Naive thymus-derived CD8-positive, alpha-beta T cell (primary cell): ENCODE measurements at places on chromosomes 4 and X. TPM values are rescaled to one million over a fixed set of nuclear protein-coding genes. Genes with fewer than 3 reads are reported as not detected.

Gene TEX13D
- total RNA-seq: not detected

DNA sequence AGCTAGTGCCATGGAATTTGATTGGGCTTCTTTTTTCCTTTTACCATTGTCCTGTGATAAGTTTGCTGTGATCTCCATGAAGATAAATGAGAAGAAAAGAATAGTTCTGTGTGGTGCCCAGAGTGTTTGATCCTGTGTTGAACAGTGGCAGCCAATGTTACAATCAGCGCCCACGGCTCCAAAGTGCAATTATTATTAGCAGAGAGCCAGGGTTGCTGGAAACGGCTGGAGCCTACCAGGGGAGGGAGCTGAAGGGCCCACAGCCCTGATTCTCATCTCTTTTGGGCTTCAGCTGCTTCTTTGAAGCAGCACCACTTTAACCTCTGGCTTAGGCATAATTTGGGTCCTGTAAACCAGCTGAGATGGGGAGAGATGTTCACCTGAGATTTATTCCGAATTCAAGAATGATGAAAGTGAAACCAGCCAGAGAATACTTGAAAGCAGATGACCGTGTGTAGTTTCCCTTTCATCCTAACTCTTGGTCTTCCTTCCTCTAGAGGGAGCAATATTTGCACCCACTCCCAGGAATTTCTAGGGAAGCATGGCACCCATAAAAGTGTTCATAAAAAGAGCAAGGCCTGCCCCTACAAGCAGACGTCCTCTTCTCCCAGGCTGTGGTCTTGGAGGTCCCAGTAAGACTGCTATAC is 298.3 kb downstream of the EVC2 start:
- H3K27me3 ChIP-seq: no peaks in the 10 kb centered on the region
- H3K4me3 ChIP-seq: no peak overlapping the region
- no peak for DNase-seq
- peaks cover 2% of the 10 kb centered on the region for H3K36me3 ChIP-seq

GRCh38 chrX:149630681-149631233 is 835 bp downstream of the TMEM185A start:
- peaks cover 25% of the 10 kb centered on the region for H3K4me1 ChIP-seq
- peak overlapping the region; percentile 92 for H3K4me3 ChIP-seq
- no peaks in the 10 kb centered on the region for H3K36me3 ChIP-seq
- DNase-seq: no peak

DNA sequence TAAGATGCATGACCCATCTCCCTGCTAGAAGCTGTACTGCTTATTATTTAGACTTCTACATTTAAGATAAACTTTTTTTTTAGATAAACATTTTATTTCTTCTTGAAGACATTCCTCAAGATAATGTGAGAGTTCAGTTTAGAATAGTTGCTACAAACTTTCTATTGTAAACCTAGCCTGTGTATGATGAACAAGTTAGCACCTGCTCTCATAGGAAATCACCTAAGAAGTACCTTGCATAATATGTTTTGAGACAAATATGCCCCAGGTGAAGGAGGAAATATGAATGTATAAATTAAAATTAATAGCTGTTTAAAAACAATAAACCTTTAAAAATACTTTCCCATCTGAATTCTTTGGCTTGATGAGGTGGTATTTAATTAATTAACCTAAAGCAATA is 35.6 kb downstream of the RASGEF1B start:
- H3K36me3 ChIP-seq: peaks cover 59% of the 10 kb centered on the region
- no peak for DNase-seq
- no peak overlapping the region for H3K4me3 ChIP-seq
- H3K27me3 ChIP-seq: no peaks in the 10 kb centered on the region
- H3K4me1 ChIP-seq: no peaks in the 10 kb centered on the region
- H3K27ac ChIP-seq: no peak overlapping the region

GRCh38 chrX:118221733-118222132 is 105.1 kb upstream of the KLHL13 start:
- no peaks in the 10 kb centered on the region for H3K36me3 ChIP-seq
- H3K4me1 ChIP-seq: no peaks in the 10 kb centered on the region
- no peak for DNase-seq
- H3K27me3 ChIP-seq: no peaks in the 10 kb centered on the region

Gene ERVMER34-1
- not detected for total RNA-seq

Gene DOK7
- total RNA-seq: not detected

- no peaks in the 10 kb centered on the region for H3K4me1 ChIP-seq
- H3K4me3 ChIP-seq: no peak overlapping the region
- no peak overlapping the region for H3K27ac ChIP-seq
- no peaks in the 10 kb centered on the region for H3K36me3 ChIP-seq
- H3K27me3 ChIP-seq: no peaks in the 10 kb centered on the region
These were observed 1886.4 kb upstream of the AGA start for GRCh38 chr4:179328627-179329026.

GRCh38 chr4:88522702-88523324 is 763 bp downstream of the PYURF start:
- H3K27me3 ChIP-seq: no peaks in the 10 kb centered on the region
- H3K4me3 ChIP-seq: peak overlapping the region; percentile 95
- peaks cover 31% of the 10 kb centered on the region for H3K4me1 ChIP-seq
- H3K27ac ChIP-seq: peak overlapping the region; percentile 96
- DNase-seq: no peak
- peaks cover 13% of the 10 kb centered on the region for H3K36me3 ChIP-seq

GRCh38 chr4:44479731-44480130 is 31.1 kb upstream of the KCTD8 start:
- no peak overlapping the region for H3K4me3 ChIP-seq
- no peaks in the 10 kb centered on the region for H3K4me1 ChIP-seq
- H3K27me3 ChIP-seq: no peaks in the 10 kb centered on the region
- H3K27ac ChIP-seq: no peak overlapping the region
- DNase-seq: no peak

Gene PPEF1
- total RNA-seq: 0.26 TPM

Gene DAPP1
- total RNA-seq: 12.1 TPM

Gene UGT2A1
- not detected for total RNA-seq

DNA sequence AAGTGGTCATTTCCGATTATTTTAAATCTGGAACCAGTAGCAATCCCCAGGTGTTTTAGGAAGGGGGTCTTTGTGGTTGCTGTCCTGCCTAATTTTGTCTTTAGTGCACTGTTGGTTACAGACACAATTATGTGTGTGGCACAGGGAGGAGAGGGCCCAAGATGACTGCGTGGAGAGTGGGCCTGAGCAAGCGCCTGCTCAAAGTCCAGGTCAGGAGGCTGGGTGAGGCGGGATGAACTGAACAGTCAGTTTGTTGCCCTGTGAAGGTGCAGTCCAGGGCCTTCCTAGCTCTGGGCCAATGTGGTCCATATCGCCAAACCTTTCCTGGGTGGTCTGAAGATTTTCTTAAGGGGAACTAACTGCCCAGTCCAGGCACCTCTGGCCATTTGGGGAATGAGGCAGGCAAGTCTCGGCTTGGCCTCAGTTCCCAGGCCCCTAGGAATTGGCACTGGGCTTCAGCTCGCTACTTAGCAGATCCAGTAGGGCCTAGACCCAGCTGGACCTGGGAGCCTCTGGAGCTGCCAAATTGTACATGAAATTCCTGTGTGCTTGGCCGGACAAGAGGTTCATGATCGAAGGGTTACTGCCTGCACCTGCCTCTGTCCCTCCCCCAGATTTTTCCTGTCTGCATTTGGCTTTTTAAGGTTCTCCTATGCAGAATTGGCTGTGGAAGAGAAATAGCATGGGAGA is 47.6 kb downstream of the ANAPC4 start:
- no peaks in the 10 kb centered on the region for H3K36me3 ChIP-seq
- no peak for DNase-seq
- H3K4me3 ChIP-seq: no peak overlapping the region
- H3K27me3 ChIP-seq: no peaks in the 10 kb centered on the region
- peak overlapping the region; percentile 22 for H3K27ac ChIP-seq

- H3K4me3 ChIP-seq: no peak overlapping the region
- no peak for DNase-seq
- peaks cover 6% of the 10 kb centered on the region for H3K27me3 ChIP-seq
- no peaks in the 10 kb centered on the region for H3K36me3 ChIP-seq
- H3K4me1 ChIP-seq: no peaks in the 10 kb centered on the region
These were observed 38.6 kb downstream of the UNC5C start for GRCh38 chr4:95510145-95510544.

Gene HTR2C
- total RNA-seq: not detected

- H3K27me3 ChIP-seq: no peaks in the 10 kb centered on the region
- no peaks in the 10 kb centered on the region for H3K36me3 ChIP-seq
- H3K4me3 ChIP-seq: no peak overlapping the region
- H3K4me1 ChIP-seq: no peaks in the 10 kb centered on the region
- no peak overlapping the region for H3K27ac ChIP-seq
These were observed 154.6 kb downstream of the ATOH1 start for GRCh38 chr4:93983140-93983539.

Gene FAM236D
- total RNA-seq: not detected

DNA sequence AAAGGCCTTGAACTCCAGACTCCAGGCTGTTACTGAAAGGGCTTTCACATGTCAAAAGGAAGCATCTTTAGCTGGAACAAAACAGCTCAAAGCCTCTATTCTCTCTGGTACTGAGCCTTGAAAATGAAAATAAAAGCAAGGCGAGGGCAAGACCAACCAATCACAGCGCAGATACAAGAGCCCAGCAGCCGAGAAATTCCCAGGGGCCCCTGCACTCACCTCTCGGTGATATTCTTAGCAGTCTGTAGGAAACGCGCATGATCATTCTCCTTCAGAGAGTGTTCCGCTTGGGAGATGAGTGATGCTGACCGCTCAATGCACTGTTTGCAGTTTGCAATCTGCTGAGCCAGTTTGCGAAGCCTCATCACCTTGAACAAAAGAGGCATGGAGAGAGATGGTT is 138.1 kb downstream of the MID1 start:
- no peak overlapping the region for H3K27ac ChIP-seq
- H3K36me3 ChIP-seq: no peaks in the 10 kb centered on the region
- H3K4me1 ChIP-seq: no peaks in the 10 kb centered on the region
- DNase-seq: no peak
- no peak overlapping the region for H3K4me3 ChIP-seq

DNA sequence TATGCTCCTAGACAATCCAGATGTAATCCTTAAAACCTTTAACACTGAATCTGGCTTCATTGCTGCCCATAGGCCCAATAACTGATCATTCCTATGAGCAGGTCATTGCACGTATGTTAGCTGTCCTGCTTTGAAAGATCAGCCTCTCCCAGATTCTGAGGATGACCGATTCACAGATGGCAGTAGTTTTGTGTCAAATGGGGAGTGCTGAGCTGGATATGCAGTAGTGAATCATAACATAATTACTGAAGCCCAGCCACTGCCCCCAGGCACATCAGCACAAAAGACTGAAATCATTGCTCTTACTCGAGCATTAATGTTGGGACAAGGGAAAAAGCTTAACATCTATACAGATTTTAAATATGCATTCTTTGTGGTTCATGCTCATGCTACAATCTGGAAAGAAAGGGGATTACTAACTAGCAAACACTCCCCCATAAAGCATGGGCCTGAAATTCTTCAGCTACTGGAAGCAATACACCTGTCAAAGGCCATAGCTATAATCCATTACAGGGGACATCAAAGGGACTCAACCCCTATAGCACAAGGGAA is 16.4 kb upstream of the ZNF280C start:
- no peaks in the 10 kb centered on the region for H3K27me3 ChIP-seq
- no peaks in the 10 kb centered on the region for H3K4me1 ChIP-seq
- H3K4me3 ChIP-seq: no peak overlapping the region
- no peaks in the 10 kb centered on the region for H3K36me3 ChIP-seq

Gene DIAPH2
- 6.1 TPM for total RNA-seq

Gene FGB
- total RNA-seq: not detected

- no peaks in the 10 kb centered on the region for H3K27me3 ChIP-seq
- peak overlapping the region; percentile 38 for H3K4me3 ChIP-seq
- peaks cover 50% of the 10 kb centered on the region for H3K4me1 ChIP-seq
- DNase-seq: peak; percentile 12
- H3K36me3 ChIP-seq: no peaks in the 10 kb centered on the region
- peak overlapping the region; percentile 80 for H3K27ac ChIP-seq
These were observed 14.4 kb downstream of the VGLL1 start for GRCh38 chrX:136546371-136546781.

- H3K36me3 ChIP-seq: no peaks in the 10 kb centered on the region
- H3K27ac ChIP-seq: no peak overlapping the region
- H3K4me3 ChIP-seq: no peak overlapping the region
- no peaks in the 10 kb centered on the region for H3K27me3 ChIP-seq
These were observed 343.7 kb upstream of the PPP1R2C start for GRCh38 chrX:43121637-43122036.

GRCh38 chrX:55142206-55142918 is 53.5 kb downstream of the PAGE2 start:
- no peak overlapping the region for H3K27ac ChIP-seq
- no peaks in the 10 kb centered on the region for H3K27me3 ChIP-seq
- DNase-seq: no peak
- H3K4me3 ChIP-seq: no peak overlapping the region
- no peaks in the 10 kb centered on the region for H3K4me1 ChIP-seq

- no peaks in the 10 kb centered on the region for H3K4me1 ChIP-seq
- H3K36me3 ChIP-seq: no peaks in the 10 kb centered on the region
- peaks cover 5% of the 10 kb centered on the region for H3K27me3 ChIP-seq
- no peak for DNase-seq
These were observed 151.8 kb downstream of the SLC7A11 start for GRCh38 chr4:138090150-138090917.

Gene MAGEB1
- total RNA-seq: not detected

Gene PSAPL1
- total RNA-seq: not detected

- no peaks in the 10 kb centered on the region for H3K36me3 ChIP-seq
- no peaks in the 10 kb centered on the region for H3K27me3 ChIP-seq
- H3K4me1 ChIP-seq: no peaks in the 10 kb centered on the region
- no peak overlapping the region for H3K4me3 ChIP-seq
- no peak overlapping the region for H3K27ac ChIP-seq
These were observed 134.1 kb downstream of the KLHL34 start for GRCh38 chrX:21524008-21524407.

- no peaks in the 10 kb centered on the region for H3K4me1 ChIP-seq
- peaks cover 11% of the 10 kb centered on the region for H3K27me3 ChIP-seq
- DNase-seq: no peak
- H3K27ac ChIP-seq: no peak overlapping the region
- no peaks in the 10 kb centered on the region for H3K36me3 ChIP-seq
These were observed 21.4 kb upstream of the SEL1L3 start for GRCh38 chr4:25884031-25884782.

GRCh38 chr4:3791910-3792542 is 25.8 kb downstream of the ADRA2C start:
- DNase-seq: no peak
- H3K27me3 ChIP-seq: peaks cover 2% of the 10 kb centered on the region
- no peak overlapping the region for H3K4me3 ChIP-seq

Gene AFP
- total RNA-seq: not detected

DNA sequence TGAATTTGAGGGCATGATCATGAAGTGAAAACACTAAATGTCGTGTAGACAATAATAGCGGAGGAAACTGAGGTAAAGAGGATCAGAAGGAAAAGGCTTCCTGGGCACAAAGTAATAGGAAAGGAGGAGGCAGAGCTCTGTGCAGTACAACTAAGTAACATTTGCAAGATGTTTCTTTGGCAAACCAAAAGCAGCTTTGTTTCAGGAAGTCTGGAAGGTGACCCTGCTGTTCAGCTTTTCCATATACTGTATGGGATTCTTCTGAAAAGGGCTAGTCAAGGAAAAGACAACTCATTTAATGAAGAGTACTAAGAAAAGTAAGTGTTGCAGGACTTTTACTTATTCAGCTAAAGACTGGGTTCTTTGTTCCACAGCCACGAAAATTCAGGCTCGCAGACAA is 463.1 kb downstream of the PCDH7 start:
- H3K27me3 ChIP-seq: no peaks in the 10 kb centered on the region
- H3K36me3 ChIP-seq: no peaks in the 10 kb centered on the region

GRCh38 chr4:38523524-38524448 is 140.2 kb upstream of the KLF3 start:
- peaks cover 28% of the 10 kb centered on the region for H3K4me1 ChIP-seq
- H3K4me3 ChIP-seq: peak overlapping the region; percentile 34
- no peak for DNase-seq
- peak overlapping the region; percentile 67 for H3K27ac ChIP-seq
- no peaks in the 10 kb centered on the region for H3K27me3 ChIP-seq
- peaks cover 16% of the 10 kb centered on the region for H3K36me3 ChIP-seq
